ENCODE measurements at places on chromosomes 7 and 10.

DNA sequence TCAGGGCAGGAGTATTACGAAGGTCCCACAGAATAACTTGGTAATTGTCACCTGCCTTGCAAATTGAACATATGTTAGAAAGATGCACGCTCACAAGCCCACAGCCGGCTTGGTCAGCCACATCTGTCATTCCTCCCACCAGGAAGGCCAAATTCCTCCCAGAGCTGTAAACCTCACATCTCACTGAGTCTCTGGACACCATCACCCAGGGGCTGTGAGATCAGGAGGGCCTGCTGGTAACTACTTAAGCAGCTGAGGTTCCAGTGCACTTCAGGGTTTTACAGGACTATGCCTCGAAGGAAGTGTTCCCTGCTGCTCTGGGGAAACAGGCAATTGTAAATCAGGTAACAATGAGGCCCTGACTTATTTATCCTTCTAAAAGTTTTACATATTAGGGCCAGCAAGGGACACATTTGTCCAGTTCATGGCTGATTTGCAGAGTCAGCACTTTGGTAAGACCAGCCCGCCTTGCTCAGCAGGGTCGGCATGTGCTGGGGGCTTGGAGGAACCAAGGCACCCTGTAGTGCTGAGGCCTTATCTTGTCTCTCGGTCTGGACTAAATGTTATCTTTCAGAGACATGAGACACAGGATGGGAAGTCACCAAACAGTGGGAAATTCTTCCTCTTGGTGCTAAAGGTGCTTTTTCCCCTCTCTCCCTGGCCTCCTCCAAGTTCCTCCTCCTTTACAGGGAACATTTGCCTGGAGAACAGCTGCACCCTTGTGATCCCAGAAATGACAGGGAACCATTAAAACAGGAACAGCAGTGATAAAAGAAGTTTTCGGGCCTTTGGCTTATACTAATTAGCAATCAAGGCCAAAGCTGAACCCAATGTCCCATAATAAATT lies 34.3 kb downstream of the PYROXD2 start:
- no peak for DNase-seq

GRCh38 chr10:47408606-47409005 lies 24.5 kb upstream of the ZNF488 start:
- no peak for DNase-seq

DNA sequence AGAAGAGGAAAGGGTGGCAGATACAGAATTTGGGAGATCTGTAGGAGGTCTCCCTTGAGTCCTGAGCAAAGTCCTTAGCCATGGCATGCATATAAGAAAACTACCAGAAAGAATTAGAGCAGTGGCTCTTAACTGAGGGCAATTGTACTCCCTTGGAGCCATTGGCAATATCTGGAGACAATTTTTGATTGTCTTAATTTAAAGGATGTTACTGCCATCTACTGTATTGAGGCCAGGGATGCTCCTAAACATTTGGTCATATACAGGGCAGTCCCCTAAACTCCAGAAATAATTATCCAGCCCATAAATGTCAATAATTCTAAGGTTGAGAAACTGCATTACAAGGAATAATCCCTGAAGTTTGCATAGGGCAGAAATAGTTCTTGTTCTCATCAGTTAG lies 136.4 kb upstream of the ODAD2 start:
- DNase-seq = no peak

- no peak for DNase-seq
Measured at GRCh38 chr10:103683851-103684250, 171.5 kb downstream of the SH3PXD2A start.

GRCh38 chr7:130699686-130700085 lies 13.3 kb upstream of the TSGA13 start:
- DNase-seq = no peak

GRCh38 chr7:151897161-151897731 lies 20.3 kb upstream of the PRKAG2 start:
- DNase-seq = peak; percentile 16

GRCh38 chr7:55415173-55415778 lies 50.1 kb downstream of the LANCL2 start:
- DNase-seq = peak; percentile 89

GRCh38 chr7:88401009-88401623 lies 94.4 kb upstream of the STEAP4 start:
- DNase-seq = no peak
